ENCODE measurements at places on chromosomes 7 and 10. TPM values are rescaled to one million over a fixed set of nuclear protein-coding genes. Genes with fewer than 3 reads are reported as not detected.

GRCh38 chr10:113491967-113492565, 60.8 kb upstream of the HABP2 start:
- no peak for DNase-seq

DNA sequence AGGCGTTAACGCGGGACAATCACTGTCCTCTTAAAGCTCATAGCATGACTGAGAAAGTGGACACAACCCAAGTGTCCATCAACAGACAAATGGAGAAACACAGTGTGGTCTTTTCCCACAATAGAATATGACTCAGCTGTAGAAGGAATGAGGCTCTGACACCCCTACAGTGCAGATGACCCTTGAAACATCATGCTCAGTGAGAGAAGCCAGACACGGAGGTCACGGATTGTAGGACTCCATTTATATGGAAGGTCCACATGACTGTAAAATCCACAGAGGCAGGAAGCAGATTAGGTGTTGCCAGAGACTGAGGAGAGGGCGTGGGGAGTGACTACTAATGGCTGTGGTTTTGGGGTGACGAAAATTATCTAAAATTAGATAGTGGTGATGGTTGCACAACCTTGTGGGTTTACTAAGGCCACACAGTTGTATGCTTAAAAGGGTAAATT, 6.1 kb upstream of the NCAPG2 start:
- no peak for DNase-seq

- no peak for DNase-seq
These were observed 11.0 kb downstream of the RASGEF1A start for GRCh38 chr10:43255634-43256431.

DNA sequence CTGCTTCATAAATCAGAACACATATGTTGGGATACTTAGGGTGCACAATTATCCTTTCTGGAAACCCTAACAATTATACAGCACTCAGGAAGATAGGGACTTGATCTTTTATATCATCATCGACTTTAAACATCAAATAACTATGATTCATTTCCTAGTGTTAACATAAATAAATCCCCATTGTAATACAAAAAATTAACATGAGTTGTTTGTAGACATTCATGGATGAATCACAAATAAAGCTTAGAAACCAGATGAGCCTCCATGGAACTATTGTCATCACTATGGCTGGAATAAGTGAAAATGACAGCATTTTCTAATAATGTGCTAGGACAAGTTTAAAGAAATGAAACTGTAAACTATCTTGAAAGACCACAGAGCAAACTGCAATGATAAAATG, 821.7 kb downstream of the GATA3 start:
- no peak for DNase-seq

- no peak for DNase-seq
These were observed 73.0 kb upstream of the LEP start for GRCh38 chr7:128167791-128168666.

GRCh38 chr10:72319416-72320254, 35.1 kb downstream of the DNAJB12 start:
- peak; percentile 92 for DNase-seq

GRCh38 chr10:1611936-1612550, 125.3 kb downstream of the ADARB2 start:
- no peak for DNase-seq

- DNase-seq = no peak
These were observed 87.7 kb downstream of the PRKG1 start for GRCh38 chr10:51162002-51162401.

GRCh38 chr7:37015353-37016034, 291.2 kb upstream of the AOAH start:
- DNase-seq = no peak

DNA sequence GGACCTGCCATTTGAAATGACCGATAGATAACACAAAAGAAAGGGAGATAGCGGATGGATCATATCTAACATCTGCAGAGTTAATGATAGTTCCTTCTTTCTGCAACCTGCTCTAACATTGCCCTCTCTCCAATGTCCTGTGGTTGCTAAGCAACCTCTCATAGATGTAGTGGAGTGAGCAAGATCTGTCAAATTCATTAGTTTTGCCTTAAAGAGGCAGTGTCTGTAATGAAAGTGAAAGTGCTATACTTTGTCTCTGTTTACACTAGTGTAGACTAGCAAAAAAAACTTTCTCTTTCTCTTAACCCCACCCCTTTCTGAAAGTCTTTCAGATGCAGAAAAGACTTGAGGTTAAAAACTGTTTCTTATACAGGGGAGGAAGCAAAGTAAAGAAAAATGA, 1196.9 kb downstream of the SORCS3 start:
- DNase-seq = no peak

- no peak for DNase-seq
These were observed 9.0 kb downstream of the NFKB2 start for GRCh38 chr10:102404361-102405107.

DNA sequence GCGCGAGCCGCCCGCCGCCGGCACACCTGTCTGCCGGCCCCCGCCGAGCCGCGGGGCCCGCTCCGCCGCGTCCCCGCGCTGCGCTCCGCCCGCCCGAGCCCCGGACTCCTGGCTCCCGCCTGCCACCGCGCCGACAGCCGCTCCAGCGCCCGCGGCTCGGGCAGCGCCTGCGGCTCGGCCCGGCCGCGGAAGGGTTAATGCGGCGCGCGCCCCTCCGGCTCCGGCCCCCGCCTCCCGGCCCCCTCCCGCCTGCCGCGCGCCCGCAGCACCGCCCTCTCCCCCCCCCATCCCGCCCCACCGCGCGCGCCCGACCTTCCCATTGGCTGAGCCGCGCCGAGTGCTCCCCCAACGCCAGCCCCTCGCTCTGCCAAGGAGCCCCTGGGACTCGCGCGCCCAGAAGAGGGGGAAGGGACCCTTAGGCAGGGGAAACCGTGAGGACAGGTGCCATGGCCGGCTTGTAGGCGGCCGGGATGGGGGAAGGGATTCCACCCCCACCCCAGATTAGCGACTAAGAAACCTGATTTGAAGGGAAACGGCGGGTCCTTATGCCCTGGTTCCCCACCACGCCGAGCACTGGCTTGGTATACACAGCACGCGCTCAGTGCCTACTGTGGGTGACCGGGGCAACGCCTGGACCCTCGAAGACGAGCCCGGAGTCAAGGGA, at the start of gene KCNH2:
TSS of gene KCNH2 (minus strand) at position 196 of the 664 bp plus-strand sequence. CDS start 408 bp downstream, outside the sequence.
- DNase-seq = no peak

DNA sequence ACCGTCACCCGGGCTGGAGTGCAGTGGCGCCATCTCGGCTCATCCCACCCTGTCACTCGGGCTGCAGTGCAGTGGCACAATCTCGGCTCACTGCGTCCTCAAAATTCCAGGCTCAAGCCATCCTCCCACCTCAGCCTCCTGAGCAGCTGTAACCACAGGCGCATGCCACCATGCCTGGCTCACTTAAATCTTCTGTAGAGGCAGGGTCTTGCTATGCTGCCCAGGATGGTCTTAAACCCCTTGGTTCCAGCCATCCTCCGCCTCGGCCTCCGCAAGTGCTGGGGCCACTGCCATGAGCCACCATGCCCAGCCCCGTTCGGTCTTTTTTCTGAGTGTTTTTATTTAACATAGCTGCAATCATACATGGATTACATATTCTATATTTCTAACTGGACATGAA, 30.6 kb downstream of the ZFAND2A start:
- DNase-seq = no peak

- no peak for DNase-seq
These were observed 7.1 kb downstream of the CRYGN start for GRCh38 chr7:151432658-151433521.

- DNase-seq = no peak
These were observed 91.0 kb downstream of the BTAF1 start for GRCh38 chr10:92014620-92015019.

DNA sequence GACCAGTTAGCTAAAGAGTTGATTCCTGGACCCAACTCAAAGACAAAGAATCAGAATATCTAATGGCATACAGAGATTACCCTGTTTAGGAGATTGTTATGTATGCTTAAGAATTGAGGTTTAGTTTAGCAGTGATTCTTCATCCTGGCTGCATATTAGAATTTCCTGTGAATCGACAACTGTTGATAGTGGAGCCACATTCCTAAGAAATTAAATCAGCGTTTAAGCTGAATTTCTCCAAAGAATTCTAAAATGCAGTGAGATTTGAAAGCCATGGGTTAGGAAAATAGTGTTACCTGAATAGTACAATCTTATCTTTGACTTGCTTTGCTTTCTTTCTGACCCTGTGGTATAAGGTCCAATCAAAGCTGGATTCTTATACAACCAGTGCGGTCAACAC, 16.4 kb upstream of the FERD3L start:
- no peak for DNase-seq

GRCh38 chr7:155590215-155591018, 44.1 kb upstream of the CNPY1 start:
- no peak for DNase-seq

DNA sequence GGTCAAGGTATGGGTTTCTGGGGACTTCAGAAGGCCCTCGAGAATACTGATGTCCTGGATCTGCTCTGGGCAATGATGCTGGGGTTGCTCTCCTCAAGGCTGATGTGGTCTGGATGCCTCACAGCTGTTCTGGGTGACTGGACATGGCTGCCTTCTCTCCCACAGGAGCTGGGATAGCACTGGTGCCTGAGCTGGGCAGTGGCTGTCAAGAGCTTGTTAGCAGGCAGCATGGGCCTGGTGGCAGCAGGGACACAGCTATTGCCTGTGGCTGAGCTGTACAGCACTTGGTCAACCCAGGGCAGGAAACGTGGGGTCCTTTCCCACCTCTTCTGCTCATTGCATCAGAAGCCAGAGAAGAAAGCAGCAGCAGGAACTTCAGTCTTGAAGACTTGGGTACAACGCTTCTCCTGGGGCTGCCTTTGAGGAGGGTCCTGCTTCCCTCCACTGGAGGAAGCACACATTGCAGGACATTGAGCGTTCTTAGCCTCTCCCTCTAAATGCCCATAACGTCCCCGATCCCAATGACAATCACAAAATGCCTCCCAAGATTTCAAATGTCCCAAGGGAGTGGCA, 13.0 kb downstream of the ADCYAP1R1 start:
- DNase-seq = no peak

GRCh38 chr10:30818010-30818660, 188.6 kb upstream of the LYZL2 start:
- DNase-seq = no peak

GRCh38 chr10:119654540-119654939, 3.4 kb downstream of the BAG3 start:
- peak; percentile 89 for DNase-seq

DNA sequence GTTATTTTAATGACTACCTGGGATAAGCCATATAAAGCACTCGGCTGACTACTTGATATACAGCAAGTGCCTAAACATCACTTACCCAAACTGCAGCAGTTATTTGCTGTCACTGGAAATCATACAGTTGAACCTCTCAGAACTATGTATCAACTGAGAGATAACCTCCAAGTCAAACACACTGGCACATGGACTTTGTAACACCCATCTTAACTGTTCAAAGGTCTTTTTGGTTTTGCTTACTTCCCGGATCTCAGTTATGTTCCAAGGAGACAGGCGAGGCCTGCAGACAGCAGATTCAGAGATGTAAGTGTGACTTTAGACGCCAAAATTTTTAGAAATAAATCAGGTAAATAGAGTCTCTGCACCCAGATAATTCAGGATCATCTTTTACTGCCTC, 34.6 kb upstream of the DAGLB start:
- DNase-seq = no peak

DNA sequence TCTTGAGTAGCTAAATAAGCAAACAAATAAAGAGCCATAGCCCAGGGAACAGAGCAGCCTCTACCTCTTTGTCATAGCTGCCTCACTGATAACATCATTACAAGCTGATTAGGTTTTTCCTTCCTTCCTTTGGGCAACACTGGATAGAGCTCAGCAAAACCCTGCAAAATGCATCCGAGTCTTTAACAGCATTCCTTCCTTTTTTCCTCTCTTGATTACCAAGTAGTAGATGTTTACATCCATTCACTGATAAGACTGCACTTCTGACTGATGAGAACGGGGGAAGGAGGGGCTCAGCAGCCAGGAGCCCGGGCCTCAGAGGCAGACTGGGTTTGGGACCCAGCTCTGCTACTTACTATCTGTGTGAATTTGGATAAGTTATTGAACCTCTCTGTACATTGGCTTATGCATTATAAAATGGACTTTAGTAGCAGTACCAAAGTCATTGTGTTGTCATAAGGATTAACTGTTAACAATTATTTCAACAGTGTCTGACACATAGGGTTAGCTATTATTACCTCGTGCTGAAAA, 214.2 kb downstream of the ANK3 start:
- DNase-seq = no peak

DNA sequence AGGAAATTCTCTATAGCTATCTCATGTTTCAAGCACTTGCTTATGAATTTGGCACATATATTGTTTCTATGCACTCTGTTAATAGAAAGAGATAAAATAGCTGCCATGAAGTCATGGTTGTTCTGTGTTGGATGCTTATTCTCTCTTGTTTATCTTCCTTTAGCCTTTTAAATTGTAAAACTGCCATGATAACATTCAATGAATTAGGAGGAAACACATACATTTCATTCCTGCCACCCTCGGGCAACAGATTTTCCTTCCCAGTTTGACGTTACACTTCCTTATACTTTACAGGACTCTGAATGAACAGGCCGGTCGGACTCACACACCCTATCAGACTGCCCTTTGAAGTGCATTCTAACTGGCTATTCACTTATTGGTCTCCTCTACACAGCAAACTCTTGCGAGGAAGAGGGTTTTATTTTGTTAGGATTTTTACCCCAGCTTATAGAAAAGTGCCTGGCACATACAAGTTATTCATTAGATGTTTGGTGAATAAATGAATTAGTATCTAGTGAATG, 65.7 kb upstream of the FERD3L start:
- DNase-seq = no peak

DNA sequence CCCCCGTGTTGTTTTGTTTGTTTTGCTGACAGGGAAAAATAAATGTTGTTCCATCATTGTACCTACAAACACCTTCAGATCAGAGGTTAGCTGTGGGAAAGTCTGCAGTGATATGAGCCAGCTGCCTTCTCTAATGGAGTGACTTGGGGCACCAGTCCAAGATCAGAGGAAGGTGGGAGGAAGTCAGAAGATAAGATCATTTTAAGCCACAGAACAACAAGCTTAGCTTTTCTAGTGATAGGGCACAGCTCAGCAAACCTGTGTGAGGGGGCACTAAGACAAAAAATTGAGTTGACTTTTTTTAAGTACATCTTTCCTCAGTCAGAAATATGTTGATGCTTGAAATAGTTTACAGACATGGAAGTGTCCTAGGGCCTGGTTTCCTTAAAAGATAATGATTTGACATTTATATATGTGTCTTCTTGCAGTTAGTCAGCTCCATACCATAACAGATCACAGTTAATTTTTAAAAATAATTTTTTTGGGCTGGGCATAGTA, 240.3 kb upstream of the KAT6B start:
- DNase-seq = peak; percentile 20

The CCT6A gene
- total RNA-seq = 64.3 TPM

The HTR5A gene
- not detected for total RNA-seq

The CDHR1 gene
- total RNA-seq = 0.45 TPM

The C10orf53 gene
- not detected for total RNA-seq

The IGFBP1 gene
- not detected for total RNA-seq

The RHOBTB1 gene
- total RNA-seq = 28.9 TPM

The IRF5 gene
- total RNA-seq = 6.0 TPM

The PHYH gene
- 27.4 TPM for total RNA-seq

The MYH16 gene
- total RNA-seq = 0.97 TPM

The MYPN gene
- 1.8 TPM for total RNA-seq

The NPTX2 gene
- 5.2 TPM for total RNA-seq
